ENCODE measurements at places on chromosomes 2 and 18.

DNA sequence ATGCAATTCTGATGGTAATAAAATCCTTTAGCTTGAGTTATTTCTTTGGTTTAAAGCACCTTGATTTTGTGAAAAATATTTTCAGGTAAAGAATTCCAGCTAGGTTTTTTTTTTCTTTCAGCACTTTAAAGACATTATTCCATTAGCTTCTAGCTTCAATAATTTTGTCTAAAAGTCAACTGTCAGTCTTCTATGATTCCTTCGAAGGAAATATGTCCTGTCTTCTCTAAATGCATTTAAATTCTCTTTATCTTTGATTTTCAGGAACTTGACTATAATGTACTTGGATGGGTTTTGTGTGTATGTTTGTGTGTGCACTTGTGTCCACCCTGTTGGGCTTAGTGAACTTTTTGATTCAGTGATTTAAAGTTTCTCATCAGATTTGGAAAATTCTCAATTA is 4.7 kb downstream of the LONRF2 start:
- no peak for DNase-seq

DNA sequence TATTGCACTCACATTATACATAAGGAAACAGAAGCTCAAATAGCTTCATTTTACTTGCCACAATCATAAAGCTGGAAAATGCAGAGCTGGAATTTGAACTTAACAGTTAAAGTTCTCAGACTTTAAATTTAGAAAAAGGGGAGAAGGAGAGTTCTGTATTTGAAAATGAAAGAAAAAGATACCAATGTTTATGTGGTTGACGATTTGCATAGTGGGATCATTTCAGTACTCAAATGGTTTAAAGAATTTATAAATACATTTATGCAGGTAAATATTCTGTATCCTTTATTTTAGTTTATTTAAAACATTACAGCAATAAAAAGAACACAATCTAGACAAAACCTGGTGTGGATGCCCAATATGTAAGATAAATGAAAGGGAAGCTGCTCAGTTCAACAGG is 25.5 kb upstream of the STAT4 start:
- no peak for DNase-seq

DNA sequence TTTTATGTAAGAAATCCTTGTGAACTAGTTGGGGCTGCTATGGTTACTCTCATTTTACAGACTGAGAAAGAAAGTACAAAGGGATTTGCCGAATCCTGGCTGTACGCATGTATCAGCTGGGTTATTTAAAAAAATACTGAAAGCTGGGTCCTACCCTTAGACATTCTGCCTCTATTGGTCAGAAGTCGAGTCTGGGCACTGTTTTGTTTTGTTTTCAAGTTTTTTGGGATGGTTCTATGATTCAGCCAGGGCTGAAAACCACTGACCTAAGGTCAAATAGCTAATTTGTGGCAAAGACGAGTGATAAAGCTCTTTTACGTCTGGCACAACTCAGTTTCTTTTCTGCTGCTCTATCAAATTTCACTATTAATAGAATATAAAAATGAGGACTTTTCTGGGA is 5.9 kb upstream of the SLC8A1 start:
- no peak for DNase-seq

- DNase-seq: no peak
These were observed 14.8 kb upstream of the SLC66A3 start for GRCh38 chr2:11140492-11140891.

GRCh38 chr18:74539289-74539688 is 5.0 kb downstream of the CNDP1 start:
- no peak for DNase-seq

- no peak for DNase-seq
These were observed 325.5 kb downstream of the LRP1B start for GRCh38 chr2:141805302-141805701.

GRCh38 chr2:209960676-209961630 is 41.5 kb upstream of the RPE start:
- no peak for DNase-seq

DNA sequence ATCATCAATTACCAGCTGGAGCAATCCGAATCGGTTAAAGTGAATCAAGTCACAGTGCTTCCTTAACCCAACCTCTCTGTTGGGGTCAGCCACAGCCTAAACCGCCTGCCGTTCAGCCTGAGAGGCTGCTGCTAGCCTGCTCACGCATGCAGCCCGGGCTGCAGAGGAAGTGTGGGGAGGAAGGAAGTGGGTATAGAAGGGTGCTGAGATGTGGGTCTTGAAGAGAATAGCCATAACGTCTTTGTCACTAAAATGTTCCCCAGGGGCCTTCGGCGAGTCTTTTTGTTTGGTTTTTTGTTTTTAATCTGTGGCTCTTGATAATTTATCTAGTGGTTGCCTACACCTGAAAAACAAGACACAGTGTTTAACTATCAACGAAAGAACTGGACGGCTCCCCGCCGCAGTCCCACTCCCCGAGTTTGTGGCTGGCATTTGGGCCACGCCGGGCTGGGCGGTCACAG is 496 bp upstream of the ITGA4 start:
- peak; percentile 83 for DNase-seq

GRCh38 chr2:120617055-120617454 is 118.6 kb upstream of the GLI2 start:
- DNase-seq: no peak

DNA sequence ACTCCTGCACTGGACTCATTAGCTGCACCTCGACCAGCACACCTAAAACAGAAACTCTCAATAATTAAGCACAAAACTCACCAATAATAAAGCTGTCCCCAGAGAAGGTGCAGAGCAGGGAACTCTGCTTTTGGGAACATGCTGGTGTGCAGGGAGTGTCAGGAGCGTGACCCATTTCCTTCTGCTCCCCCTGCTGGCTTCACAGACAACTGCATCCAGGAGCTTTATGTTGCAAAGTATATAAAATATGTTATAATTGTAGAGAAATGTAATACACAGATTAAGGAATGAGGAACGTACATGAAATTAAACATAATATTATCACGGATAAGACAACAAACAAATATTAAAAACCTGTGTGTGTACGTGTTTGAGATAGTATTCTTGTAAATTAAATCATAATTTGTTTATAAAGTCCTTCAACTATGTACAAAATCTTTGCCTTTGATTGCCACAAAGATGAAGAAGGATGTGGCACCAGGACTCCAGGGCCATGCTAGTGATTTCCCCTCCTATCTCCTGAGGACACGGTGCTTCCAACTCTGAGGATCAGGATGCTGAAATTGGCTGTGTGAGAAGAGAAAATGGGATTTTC is 68.6 kb upstream of the MAL start:
- no peak for DNase-seq

DNA sequence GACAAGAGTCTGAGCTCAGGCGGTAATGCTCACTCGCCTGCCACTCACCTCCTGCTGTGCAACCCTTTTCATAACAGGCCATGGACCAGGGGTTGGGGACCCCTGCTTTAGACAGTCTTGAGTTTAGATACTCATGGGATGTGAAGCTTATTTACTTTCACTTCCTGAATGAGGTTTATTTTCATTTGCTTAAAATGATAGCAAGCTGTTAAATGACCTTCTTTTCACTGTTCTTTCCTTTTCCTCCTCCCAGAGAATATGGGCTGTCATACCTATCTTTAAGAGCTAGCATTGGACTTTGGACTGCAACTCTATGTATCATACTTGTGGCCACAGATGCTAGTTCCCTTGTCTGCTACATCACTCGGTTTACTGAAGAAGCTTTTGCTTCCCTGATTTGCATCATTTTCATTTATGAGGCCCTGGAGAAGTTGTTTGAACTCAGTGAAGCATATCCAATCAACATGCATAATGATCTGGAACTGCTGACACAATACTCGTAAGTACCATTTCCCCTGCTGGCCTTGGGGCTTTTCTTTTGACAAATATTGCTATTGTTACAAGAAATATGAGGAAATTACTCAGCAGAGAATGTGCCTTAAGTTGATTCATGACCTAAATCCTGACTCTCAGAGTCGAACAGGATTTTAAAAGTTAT is 168.5 kb downstream of the DPP4 start:
- DNase-seq: no peak

DNA sequence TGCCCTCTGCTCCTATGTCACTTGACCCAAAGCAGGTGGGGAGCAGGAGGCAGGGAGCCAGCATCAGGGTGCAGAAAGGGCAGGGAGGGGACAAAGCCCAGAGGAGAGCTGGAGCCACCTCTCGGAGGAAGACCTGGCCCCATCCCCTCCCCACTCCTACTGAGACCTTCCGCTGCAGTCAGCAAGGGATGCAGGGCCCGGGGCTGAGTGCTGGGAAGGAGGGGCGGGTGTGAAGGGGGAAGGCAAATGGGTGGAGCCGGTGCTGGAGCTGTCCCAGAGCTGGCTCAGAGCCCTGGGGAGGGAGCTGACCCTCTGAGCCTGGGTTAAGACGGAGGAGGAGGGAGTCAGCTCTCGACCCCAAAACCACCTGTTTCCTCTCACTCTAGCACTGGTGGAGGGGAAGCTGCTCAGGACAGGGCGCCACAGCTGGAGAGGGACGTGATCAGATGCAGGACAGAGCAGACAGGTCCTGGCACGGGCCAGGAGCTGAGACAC is 33.8 kb downstream of the HS1BP3 start:
- no peak for DNase-seq

DNA sequence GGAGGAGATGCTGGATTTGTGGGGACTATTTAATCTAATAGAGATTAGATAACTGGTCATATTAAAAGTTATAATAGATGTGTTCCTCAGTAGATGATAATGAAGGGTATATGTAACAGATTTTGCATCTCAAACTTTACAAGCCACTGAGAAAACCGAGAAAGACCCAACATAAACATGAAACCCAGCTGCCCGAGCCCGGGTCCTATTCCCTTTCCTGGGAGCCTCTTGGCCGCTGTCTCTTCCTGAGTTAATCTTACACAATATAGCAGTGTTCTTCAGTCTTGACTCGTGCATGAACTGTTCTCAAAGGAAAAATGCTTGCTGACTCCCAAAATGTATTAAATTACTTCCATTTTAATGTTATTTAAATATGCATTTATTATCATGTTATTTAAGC is 94.5 kb downstream of the COPS8 start:
- no peak for DNase-seq

DNA sequence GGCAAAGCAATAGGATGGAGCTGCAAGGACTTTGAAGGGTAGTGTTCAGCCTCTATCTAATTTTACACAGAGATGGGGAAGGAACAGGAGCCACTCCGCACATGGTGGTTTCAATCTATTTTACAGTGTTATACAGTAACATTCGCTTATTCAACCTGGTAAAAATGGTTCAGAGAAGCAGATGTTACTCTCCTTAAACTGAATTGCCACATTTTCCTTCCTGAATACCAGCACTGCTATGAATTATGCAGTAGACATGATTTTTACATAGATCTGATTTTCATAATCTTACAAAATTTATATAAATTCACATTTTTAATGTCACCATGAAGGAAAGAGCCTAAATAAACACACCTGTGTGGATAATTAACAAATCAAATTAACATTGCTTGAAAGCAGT is 85.0 kb downstream of the ITGA4 start:
- DNase-seq: no peak

DNA sequence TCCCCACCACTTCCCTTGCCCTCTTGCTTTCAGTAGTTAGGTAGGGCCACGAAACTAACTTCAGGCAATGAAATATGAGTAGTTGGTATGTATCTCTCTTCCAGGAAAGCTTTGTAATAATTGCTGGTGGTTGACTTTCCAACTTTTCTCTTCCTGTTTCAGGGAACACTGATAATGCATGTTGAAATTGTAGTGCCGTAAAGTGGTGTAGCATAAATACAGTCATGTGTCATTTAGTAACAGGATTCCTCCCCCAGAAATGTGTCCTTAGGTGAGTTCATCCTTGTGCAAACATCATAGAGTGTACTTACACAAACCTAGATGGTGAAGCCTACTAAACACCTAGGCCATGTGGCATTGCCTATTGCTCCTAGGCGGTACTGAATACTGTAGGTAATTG is 429.2 kb downstream of the PID1 start:
- no peak for DNase-seq

DNA sequence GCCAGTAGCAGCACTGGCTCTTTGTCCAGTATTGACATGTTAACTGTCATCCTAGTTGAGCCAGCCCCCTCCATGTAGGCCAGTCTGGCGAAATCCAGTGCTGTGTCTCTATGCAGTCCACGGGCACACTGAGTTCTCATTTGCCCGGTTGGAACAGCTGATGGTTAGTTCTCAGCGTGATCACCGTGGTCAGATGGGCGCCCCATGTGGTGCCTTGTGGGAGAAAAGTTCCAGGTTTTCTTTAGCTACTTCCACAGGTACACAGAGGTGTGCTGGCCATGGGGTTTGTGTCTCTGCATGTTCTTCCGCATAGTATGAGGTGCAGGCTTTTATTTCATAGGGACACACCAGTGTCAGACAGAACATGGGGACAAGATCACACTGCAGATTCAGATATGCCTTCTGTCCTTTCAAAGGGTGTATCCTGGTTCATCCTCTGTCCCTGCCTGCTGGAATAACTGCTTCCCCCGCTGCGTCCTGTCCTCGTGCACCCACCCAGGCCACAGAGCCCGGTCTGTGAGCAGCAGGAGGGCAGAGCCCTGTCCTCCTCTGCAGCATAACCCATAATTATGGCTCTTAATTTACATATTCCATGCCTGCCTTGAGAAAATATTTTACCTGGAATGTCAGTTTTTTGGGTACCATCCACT is 334.1 kb downstream of the GBX2 start:
- DNase-seq: no peak

DNA sequence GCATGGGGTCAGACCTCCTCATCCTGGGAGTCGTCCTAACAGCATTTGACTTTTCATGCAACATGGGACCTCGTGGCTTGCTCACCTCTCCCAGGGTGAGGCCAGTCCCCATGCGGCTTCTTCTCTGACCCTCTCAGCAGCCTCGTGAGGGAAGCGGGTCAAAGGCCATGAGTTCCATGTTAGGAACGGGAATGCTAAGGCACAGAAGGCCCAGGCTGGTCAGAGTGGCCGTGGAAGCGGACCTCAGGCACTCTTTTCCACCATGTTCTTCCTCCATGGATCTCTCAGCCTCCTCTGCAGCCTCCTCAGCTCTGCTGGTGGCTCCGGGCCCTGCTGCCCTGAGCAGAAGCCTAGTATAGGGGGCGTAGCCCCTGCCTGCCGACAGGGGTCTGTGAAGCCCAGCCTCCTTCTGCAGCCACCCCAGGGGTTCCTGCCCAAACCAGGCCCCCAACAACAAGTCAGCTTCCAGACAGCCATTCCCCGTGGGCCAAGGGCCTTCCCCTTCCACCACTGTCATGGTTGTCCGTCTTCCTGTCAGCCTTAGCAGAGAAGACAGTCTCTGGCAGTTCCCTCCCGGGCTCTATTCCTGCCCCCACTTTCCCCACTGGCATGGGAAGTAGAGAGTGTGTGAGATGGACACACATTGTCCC is 60.0 kb upstream of the OTOF start:
- DNase-seq: no peak

- no peak for DNase-seq
These were observed 579 bp downstream of the STAT4 start for GRCh38 chr2:191150230-191150599.

- DNase-seq: no peak
These were observed 83.2 kb upstream of the UNC80 start for GRCh38 chr2:209688385-209688784.

GRCh38 chr2:236117401-236117800 is 50.8 kb downstream of the GBX2 start:
- DNase-seq: no peak

- no peak for DNase-seq
These were observed 52.1 kb downstream of the EEF1B2 start for GRCh38 chr2:206211657-206212255.

- DNase-seq: no peak
These were observed 7.1 kb upstream of the DSG2 start for GRCh38 chr18:31490833-31491232.

- no peak for DNase-seq
These were observed 1560.6 kb upstream of the SLC39A10 start for GRCh38 chr2:194096402-194096801.

GRCh38 chr2:68917034-68917718 is 35.5 kb downstream of the GKN2 start:
- DNase-seq: no peak

- DNase-seq: no peak
These were observed 236.8 kb downstream of the GRB14 start for GRCh38 chr2:164384434-164384833.
